ENCODE measurements at places on chromosomes 16 and 17.

- no peak for DNase-seq
Observed at GRCh38 chr17:40358323-40359038, 6.1 kb downstream of the GJD3 start.

DNA sequence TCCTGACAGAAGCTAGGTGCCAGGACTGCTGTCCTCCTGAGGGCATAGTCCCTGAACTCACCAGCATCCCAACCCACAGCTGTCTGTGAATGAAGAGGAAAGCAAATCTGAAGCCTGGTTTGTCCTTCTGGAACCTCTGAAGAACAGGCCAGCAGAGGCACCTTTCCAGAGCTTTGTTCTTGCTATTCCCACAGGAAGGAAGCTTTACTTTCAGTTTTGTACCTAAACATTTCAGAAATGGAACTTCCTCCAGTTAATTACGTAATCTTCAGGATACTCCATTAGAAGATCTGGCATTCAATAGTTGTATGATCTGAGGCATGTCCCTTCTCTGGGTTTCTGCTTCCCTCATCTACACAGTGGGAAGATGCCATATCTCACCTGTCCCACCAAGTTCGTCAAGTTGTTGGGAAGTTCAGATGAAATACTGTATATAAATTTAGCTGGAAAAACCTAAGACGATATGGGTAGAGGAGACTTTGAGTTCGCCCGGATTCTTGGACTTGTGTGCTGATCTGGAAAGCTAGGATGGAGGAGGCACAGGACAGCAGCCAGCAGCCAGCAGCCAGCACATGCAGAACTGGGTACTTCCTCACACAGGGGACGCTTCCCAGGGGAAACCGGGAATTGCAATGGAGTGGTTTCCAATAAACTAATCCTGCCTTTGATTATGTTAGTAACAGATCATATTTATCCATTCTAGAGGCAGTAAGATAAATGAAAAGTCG, 22.4 kb downstream of the NXPH3 start:
- DNase-seq, result no peak

- no peak for DNase-seq
Observed at GRCh38 chr16:55964923-55965475, 89.8 kb upstream of the CES5A start.

DNA sequence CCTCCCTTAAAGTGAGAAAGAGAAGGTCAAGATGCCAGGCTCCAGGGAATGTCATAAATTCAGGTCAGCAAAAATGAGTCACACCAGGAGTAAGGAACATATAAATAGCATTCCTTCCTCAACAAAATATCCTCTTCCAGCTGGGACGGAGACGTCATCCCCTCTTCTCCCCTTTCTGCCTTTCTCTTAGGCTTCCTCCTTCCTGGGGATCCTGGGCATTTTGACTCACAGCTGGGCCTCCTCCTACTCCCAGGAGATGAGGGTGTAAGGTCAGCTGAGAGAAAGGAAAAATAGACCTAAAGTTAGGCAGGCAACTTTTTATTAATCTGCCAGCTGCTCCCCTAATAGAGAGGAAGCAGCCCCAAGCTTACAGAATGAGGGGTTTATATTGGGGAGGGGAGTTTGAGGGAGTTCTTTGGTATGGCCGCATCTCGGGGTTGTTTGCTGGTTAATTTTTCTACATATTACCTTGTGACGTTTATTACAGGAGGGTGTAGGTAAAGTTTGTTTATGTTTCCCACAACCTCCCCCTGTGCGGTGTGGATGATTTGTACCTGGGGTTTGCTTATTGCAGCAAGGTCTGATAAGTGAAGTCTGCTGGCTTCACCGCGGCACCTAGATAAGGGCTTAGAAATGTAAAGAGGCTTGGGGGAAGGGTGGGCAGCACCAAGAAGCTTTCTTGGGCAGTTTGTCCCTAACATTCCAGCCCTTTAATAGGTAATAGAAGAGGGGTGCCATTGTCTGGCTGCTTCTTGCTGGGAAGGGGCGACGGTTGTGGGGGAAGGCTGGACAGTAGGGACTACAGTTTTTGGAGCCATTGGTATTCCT, 7.1 kb upstream of the ZNF747 start:
- DNase-seq, result no peak

DNA sequence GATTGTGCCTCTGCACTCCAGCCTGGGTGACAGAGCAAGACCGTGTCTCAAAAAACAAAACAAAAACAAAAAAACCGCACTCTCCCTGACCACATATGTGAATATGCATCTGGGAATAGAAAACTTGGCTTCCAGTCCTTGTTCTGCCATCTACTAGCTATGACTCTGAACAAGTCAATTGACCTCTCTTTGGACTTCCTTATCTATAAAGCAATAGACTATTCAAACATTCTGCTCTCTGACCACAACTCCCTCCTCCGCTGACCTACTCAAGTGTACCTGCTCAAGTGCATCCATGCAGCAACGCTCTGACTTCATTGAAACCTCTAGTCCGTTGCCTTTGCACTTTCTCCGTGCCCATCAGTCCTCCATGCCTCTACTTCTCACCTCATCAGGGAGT, 52.6 kb upstream of the KDM6B start:
- no peak for DNase-seq

- DNase-seq, result no peak
Observed at GRCh38 chr16:2785101-2785991, 2.0 kb downstream of the PRSS33 start.

- DNase-seq, result no peak
Observed at GRCh38 chr17:11705111-11705510, 106.8 kb downstream of the DNAH9 start.

DNA sequence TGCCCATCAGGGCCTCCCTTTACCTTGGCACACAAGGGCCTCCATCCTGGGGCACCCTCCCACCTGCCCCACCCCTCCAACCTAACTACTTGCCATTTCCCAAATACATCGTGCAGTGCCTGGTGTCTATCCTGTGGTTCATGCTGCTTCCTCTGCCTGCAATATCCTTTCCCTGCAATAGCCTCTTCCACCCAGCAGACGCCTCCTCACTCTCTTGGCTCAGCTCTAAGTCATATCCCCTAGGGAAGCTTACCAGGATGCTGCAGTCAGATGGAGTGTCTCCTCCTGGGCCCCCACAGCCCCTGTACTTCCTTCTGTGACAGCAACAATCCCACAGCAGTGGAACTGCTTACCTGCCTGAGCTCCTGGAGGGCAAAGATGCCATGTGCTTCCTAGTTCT, 36.7 kb downstream of the CCDC182 start:
- DNase-seq, result peak; percentile 80

DNA sequence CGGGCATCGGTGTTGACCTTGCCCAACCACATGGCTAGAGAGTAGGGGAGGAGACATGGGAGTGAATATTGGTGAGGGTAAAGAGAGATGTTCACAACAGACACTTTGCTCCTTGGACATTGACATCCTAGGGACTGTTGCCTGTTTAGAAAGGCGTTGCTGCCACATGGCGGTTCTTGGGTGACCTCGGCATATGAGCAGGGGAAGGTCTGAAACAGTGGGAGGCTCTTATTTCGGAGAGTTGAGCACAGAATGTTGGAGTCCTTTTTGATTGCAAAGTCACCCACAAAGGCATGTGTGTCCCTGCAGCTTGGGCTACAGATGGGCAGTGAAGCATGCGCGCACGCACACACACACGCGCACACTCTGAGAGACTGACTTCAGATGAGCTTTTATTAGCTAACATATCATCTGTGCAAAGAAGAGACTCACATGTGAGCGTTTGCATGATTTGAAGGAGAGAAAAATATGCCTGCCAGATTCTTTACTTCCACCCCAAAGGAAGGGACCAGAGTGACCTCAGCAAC, 104.4 kb downstream of the SHISA9 start:
- no peak for DNase-seq

DNA sequence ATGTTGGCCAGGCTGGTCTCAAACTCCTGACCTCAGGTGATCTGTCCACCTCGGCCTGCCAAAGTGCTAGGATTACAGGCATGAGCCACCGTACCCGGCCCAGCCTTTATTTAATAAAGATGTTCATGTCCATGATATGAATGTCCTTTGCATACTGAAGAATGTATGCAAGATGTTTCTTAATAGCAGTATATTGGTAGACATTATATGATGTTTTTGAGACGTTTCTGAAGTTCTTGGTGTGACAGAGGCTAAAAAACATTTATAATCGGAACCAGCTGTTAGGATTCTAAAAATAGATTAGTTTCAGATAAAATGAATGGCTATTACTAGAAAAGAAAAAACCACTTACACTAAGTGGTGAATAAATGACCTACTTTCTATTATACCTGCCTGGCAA, 11.8 kb downstream of the PDZD9 start:
- DNase-seq, result no peak

- DNase-seq, result no peak
Observed at GRCh38 chr16:25707982-25708583, 16.3 kb downstream of the HS3ST4 start.

DNA sequence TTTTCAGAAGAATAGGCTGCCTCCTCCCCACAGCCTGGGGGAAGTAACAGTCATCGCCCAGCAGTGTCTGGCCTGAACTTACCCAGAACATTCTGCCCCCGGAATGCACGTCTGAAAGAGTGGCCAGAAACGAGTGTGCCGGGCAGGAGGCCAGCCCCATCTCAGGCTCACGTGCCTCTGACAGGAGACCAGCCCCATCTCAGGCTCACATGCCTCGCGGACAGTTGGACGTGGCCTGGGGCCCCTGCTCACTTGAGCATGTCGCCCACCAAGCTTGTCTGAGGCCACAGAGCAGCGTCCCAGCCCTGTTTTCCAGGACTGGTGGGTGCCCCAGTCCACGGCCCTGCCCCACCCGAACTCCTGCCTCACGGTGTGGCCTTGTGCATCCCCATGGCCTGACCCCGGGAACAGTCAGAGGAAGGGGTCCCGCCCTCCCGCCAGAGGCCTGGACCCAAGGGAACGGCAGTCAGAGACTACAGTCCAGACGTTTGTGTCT, 16.3 kb upstream of the CDH15 start:
- DNase-seq, result no peak

- no peak for DNase-seq
Observed at GRCh38 chr17:78401891-78402290, 23.4 kb downstream of the PGS1 start.

DNA sequence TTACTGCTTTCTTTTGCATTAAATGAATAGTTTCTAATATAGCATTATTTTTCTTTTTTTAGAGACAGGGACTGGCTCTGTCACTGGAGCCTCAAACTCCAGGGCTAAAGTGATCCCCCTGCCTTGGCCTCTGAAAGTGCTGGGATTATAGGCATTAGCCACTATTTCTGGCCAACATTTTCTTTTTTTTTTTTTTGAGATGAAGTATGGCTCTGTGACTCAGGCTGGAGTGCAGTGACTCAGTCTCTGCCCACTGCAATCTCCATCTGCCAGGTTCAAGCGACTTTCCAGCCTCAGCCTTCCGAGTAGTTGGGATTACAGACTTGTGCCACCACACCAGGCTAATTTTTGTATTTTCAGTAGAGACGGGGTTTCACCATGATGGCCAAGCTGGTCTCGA, 2.0 kb upstream of the DUXB start:
- DNase-seq, result no peak

DNA sequence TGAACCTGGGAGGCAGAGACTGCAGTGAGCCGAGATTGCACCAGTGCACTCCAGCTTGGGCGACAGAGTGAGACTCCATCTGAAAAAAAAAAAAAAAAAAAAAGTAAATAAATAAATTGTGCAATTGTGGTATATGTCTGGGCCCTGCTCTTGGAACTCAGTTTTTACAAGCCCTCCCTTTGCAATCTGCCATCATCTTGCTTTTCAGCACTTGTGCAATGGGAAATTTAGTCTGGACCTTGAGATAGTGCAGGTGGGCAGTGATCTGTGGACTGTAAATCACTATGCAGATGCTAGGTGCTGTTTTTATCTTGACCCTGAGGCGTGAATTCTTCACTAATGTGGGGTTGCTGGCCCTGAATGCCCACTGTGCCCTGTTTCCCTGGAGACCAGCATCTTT, 6.5 kb upstream of the RAP1GAP2 start:
- DNase-seq, result no peak

DNA sequence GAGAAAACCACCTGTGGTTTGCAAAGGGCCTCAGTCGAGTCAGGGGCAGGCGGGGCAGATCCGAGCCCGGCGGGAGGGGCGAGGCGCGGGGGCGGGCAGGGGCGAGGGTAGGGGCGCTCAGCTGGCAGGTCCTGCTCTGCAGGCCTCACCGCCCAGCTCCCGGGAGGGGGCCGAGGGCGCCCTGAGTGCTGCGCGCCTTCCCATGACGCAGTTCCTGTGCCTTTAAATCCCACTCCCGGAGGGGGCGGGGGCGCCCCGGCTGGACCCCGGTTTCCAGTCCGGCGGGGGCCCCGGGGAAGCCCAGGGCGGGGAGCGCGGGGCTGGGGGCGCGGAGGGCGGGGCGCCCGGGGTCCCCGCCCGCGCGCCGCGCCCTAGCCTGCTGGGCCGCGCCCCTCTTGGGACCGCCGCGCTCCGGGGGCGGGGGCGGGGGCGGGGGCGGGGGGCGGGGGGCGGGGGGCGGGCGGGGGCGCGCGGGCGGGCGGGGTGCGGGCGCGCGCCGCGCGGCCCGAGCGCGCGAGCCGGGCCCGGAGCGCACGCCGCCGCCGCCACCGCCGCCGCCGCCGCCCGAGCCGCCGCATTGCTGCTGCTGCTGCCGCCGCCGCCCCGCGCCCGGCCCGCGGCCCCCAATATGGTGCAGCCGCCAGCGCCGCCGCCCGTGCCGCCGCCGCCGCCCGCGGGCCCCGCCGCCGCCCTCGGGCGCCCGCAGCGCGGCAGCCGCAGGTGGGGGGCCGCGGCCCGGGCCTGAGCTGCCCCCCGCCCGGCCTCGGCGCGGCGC, at the start of gene JPH3:
Gene JPH3 (plus strand): TSS at position 508 of the 775 bp plus-strand sequence. CDS start 639 bp downstream, outside the sequence.
- no peak for DNase-seq

DNA sequence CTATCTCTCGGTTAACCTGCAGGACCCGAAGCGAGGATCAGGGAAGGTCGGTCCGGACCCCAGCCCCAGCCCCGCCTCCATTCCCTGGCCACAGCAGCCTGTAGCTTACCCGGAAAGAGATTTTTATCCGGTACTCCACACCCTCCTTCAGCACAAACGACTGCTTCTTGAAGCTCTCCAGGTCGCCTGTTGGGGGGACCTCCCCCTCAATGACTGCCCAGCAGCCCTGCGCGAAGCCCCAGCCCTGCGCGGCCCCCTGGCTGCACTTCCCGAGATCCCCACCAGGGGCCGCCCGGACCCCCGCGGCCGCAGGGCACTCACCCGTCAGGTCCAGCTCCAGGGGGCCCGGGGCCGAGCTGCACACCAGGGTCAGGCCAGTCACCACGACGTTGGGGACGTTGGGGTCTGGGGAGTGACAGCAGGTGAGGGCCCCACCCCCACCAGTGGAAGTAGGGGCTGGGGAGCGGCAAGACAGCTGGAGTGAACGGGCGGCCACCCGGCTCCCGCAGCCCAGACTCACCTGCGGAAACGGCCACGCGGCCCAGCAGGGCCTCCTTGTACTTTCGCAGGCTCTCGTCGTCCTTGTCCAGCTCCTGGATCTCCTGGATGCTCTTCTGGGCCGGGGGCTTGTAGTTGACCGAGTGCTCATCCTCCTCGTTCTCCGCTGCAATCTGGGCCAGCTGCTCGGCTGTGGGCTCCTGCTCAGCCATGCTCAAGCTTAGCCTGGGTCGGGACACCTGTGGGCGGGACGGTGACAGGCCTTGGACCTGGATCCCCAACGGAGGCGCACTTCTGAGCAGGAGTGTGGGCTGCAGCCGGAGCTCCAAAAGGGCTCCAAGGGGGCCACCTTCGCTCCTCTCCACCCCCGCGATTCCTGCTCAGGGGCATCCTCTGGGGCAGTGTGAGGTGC, 1.7 kb downstream of the ARHGDIA start:
- DNase-seq, result no peak

GRCh38 chr16:871562-872345, 71.2 kb upstream of the GNG13 start:
- DNase-seq, result no peak
